Hippocampal formation (tissue), 2 donors: ENCODE measurements at places on chromosomes 6 and 20.
A peak's percentile ranks its signal among the peaks of the same experiment; 100 is the strongest.

- no peak for DNase-seq
These were observed at the start of gene PRDM13 for GRCh38 chr6:99606656-99607415. PRDM13 (plus strand) TSS chr6:99606833; CDS start chr6:99607035, 202 bp downstream.

DNA sequence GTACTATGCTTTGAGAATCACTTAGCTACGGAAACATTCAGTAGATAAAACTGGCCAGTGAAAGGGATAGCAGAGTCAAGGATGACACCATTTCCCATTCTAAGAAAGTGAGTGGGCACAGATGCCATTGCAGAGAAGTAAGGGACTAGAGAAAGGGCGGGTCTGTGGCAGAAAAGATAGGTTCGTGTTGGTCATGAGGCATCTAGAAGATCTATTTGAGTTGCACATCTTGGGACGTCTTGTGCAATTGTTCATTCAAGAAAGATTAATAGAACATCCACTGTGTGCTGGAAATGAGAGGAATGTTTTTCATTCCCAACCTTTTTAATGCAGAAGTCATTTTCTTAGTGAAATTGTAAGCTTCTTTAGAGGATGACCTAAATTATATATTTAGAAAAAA lies 161.7 kb downstream of the PLCB1 start:
- no peak for DNase-seq

- DNase-seq, result no peak
These were observed 97.0 kb downstream of the KCNB1 start for GRCh38 chr20:49385465-49385864.

- no peak for DNase-seq
These were observed 61.5 kb upstream of the FNDC1 start for GRCh38 chr6:159107451-159108260.

DNA sequence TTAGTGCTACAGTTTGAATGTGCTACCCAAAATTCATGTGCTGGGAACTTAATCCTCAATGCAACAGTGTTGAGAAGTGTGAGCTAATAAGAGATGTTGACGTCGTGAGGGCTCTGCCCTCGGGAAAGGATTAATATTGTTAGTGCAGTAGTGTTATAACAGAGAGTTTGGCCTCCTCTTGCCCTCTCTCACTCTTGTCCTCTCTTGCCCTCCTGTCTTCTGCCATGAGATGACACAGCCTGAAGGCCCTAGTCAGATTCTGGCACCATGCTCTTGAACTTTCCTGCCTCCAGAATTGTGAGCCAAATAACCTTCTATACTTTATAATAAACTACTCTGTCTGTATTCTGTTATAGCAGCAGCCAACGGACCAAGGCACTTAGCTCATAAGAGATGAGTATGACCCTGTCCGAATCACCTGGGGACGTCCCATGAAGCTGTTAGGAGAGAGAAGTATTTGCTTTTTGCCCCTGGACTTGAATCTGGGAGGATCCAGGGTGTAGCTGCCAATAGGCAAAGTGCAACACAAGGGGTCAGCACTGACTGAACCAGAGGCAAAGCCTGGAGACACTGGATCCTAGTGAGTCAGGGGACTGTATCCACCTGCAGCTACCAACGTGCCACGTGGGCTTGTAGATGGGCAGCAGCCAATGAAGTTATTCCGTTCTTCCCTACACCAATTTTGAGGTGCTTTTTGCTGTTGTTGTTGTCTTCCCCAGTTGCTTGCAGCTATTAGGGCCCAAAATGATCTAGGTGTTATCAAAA lies 233.7 kb downstream of the THBS2 start:
- no peak for DNase-seq

GRCh38 chr20:16209951-16210361 lies 363.3 kb downstream of the KIF16B start:
- no peak for DNase-seq

DNA sequence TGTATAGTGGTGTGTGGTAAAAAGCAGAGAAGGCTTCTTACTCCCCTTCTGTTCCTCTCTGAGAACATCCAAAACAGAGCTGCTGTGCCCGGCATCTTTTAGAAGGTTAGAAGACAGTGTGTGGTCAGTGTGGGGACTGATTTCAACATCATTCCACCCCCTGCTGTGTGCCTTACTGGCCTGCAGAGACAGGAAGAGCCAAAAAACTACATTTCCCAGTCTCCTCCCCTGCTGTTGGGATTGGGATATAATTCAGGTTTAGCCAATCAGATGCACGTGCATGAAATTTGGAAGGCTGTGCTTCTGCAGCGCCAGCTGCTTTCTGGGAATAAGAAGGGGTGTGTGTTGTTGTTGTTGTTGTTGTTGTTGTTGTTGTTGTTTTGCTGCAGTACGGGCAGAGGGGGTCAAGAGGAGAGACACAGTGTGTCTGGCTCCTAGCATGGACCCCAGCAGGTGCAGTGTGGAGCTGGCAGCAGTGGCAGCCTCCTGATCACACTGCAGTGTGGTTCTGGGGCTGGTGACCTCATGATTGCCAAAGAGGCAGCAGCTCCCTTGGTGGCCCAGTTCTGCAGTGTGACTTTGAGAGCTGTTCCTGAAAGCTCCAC lies 74.7 kb downstream of the MRPL14 start:
- no peak for DNase-seq

GRCh38 chr6:169326067-169326799 lies 72.6 kb upstream of the THBS2 start:
- peak; percentile 24 for DNase-seq

- no peak for DNase-seq
These were observed 390.4 kb downstream of the SYNE1 start for GRCh38 chr6:152246554-152247337.

- DNase-seq, result no peak
These were observed 37.6 kb upstream of the CHMP4B start for GRCh38 chr20:33773412-33774089.

GRCh38 chr20:44233436-44234016 lies 13.6 kb upstream of the GDAP1L1 start:
- DNase-seq, result no peak

GRCh38 chr6:148578837-148579565 lies 167.8 kb upstream of the UST start:
- no peak for DNase-seq

GRCh38 chr6:449486-450419 lies 58.2 kb downstream of the IRF4 start:
- DNase-seq, result no peak

GRCh38 chr6:166251211-166251610 lies 57.0 kb downstream of the PRR18 start:
- DNase-seq, result no peak

DNA sequence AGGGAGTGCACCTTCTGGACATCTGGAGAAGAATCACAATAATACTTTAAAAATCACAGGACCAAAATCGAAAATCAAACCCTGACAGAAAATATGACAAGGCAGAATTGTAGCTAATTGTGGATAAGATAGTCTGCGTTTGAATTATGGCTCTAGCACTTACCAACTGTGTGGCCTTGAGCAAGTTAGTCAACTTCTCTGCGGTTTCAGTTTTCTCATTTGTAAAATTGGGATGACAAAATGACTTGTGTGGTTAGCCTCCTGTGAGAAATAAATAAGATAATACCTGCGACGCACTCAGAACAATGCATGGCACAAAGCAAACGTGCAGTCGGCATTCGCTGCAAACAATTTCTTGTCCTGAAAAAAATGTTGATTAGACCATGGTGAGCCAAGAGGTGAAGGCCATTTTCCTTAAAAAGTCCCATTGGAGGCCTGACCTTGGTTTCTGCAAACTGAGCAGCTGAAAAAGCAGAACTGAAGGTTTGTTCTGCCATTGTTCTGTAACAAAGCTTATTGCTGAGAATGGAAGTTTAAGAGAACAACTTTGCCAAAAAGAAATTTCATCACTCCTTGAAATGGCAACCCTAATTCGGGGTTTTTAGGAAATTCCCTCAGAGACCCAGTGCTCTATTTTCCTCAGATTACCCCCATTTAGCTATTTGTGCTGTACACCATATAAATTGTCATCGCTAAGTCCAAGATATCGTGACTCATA lies 266.3 kb downstream of the ERMARD start:
- no peak for DNase-seq

DNA sequence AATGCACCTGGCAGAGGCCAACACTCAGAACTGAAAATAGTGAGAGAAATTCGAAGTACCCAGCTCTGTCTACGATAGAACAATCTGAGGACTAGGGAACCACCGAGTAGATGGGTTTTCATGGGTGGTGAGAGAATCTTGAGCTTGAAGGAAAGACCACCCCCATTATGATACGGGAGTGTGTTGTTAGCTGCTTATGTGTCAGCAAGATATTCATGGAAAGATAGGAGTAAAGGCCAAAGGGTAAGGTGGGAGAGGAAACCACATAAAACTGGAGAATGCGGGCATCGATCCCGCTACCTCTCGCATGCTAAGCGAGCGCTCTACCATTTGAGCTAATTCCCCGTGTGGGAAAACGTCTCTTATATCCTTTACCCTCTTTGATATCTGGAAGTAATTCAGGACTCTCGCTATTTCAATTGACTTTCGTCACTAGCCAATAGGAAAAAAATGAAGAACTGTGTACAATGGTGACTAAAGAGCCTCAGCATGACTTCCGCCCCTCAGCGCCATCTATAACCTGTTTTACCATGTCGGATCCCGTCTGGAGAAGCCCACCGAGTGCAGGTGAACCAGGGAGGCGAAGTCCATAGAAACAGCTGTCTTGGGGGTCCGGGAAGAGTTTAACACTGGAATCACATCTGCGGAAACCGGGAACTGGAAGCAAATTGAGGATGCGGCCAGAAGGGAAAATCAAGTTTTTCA lies 25.0 kb upstream of the ABT1 start:
- peak; percentile 71 for DNase-seq

GRCh38 chr6:156398371-156398770 lies 378.8 kb upstream of the ARID1B start:
- no peak for DNase-seq

DNA sequence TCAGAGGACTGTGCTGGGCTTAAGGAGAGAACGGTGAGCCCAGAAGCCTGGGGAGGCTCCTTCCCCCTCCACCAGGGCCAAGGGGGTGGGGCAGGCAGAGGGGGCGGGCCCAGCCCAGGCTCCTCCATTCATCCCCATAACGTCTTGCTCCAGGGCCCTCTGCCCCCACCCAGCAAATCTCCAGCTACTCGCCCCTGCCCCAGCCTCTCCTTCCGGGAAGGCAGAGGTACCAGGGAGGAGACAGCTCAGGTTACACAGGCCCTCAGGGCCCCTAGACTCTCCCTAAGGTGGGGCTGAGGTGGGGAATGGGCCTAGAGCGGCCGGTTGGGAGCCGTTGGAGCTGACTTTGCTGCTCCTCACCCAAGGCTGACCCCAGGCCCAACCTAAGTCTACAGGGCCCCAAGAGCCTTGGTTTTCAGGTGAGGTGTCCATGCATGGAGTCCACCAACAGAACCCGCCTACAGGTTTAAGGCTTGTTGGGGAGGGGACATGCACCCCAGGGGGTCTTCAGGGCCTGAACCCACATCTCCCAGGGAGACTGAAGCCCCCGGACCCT lies 1.2 kb downstream of the LAMA5 start:
- no peak for DNase-seq

DNA sequence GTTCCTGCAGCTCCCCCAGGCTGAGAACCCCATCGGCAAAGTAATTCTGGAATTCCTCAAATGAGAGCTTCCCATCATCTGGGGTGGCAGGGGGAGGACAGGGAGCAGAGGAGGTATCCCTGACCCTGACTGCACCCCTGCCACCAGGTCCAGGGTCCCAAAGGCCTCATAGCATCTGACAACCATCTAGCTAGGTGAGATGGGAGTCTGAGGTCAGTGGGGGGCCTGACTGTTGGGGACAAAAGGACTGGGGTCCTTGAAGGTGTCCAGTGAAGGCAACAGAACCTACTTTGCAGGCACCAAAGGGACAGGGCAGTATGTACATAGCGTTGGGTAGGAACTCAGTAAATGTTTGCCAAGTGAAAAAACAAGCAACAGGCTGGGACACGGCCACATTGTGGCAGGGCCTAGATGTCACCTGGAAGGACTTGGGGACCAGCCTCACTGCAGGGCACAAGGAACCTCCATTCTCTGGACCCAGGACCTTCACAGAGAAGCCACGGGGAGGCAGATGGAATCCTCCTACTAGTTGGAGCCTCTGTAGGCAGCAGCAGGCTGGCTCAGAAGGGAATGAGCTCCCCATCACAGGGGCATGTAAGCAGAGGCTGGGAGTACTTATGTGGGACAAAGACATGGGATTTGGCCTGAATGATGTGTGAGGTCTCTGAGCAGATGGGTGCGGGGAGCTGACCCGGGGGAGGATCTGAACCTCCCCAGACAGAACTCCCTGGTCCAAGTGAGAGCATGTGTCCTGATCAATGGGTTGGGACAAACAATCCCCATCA lies 3.3 kb downstream of the NECAB3 start:
- DNase-seq, result no peak

- no peak for DNase-seq
These were observed 24.8 kb upstream of the DYNLRB1 start for GRCh38 chr20:34491226-34491931.

GRCh38 chr6:133568970-133569889 lies 319.7 kb upstream of the TCF21 start:
- DNase-seq, result no peak

- DNase-seq, result no peak
These were observed 87.4 kb upstream of the BHLHE23 start for GRCh38 chr20:63093966-63094766.

DNA sequence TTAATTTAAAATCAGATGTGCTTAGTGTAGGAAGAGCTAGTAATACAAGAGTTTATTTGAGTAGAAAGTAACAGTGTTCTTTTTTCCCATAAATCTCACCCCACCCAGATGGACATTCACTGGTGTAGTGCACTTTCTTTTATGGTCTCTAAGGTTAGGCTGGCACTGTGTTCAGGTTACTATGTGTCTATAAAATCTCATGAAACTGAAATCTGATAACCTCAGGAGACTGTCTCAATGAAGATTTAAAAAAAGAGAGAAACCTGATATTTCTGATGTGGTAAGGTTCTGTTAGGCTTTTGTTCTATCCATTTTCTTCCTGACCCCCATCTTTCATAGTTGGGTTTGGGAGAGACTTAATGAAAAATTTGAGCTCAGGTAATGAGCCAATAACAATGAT lies 101.2 kb upstream of the CLVS2 start:
- no peak for DNase-seq

GRCh38 chr6:45196121-45196520 lies 132.0 kb upstream of the RUNX2 start:
- no peak for DNase-seq

DNA sequence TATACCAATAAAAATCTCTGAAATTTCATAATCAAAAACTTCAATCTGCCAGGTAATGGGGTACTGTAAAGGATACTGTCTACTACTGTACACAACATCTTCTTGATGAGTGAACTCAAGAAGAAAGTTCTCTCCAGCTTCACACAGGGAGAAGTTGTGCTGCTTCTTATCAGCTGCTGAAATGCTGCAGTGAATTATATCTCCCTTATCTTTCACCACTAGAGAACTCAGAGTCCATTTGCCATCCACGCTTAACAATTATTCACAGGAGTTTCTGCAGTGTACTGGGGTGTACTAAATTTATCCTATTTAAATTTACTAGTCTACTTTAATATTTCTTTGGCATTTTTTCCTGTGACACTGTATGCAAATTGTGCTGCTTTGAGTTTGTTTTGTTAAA lies 384.8 kb downstream of the TFAP2B start:
- DNase-seq, result no peak
